Pulmonary artery endothelial cell (primary cell): ENCODE measurements at places on chromosomes 7 and 10. TPM values are rescaled to one million over a fixed set of nuclear protein-coding genes. Genes with fewer than 3 reads are reported as not detected.

LIPK gene
- not detected in 2 replicates for total RNA-seq

PAX4 gene
- total RNA-seq: not detected in 2 replicates

ANK3 gene
- 8.9 and 12.4 TPM in 2 replicates for total RNA-seq

NKX2-3 gene
- 0.07 TPM in 1 of 2 replicates, not detected in the other for total RNA-seq

DNA sequence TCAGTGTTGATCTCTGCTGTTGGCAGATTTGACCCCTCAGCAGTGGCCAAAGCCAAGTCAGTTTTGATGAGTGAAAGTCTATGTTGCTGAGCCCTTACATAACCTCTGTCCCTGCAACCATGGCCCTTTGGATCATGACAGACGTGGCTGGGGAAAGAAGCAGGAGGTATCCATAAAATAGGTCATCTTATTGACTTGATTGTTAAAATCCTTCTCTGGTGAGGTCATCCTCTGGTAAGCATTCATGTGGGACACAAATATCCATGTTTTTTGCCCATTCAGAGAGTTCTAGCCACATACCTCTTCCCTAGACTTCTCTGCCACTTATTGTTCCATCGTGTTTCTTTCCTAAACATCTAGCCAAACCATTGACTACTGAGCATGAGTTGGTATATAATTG lies 251.9 kb upstream of the PTER start:
- DNase-seq: no peak

GRCh38 chr7:98409843-98410242 lies 9.0 kb upstream of the BAIAP2L1 start:
- no peak for DNase-seq

GRCh38 chr10:13396369-13396768 lies 48.3 kb upstream of the SEPHS1 start:
- no peak for DNase-seq

- DNase-seq: no peak
Measured at GRCh38 chr10:42781893-42782445, 626 bp upstream of the BMS1 start.

DNA sequence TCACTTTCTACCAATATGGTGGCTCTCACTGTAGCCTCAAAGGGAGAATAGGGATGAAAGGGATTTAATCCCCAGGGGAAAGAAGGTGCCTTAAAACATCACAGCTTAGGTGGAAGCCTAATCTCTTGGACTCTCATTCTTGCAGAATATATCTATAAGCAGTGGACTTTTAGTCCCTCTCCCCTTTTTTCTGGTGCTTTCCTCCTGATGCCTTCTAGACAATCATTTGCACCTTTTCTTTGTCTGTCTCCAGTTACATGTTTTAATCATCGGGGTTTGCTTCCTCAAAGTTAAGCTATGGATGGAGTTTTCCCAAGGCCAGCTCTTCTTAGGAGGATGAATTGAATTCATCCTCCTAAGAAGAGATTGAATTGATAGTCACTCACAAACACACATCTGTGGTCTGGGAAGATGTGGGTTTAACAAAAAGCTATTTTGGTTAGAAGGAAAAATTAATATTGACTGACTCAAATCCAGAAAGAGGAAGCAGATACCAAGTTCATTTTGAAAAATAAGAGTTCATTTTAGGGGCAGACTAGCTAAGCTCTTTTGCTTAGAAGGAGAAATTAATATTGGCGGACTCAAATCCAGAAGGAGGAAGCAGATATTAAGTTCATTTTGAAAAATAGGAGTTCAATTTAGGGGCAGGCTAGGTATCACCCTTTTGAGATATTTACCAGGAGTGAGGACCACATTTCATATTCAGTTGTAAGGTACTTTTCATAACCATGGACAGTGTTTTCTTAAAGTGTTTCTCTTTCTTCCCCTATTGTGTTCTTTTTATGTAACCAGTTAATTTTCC lies 35.2 kb upstream of the PLEKHS1 start:
- no peak for DNase-seq
